ENCODE measurements at places on chromosomes 7 and 10.

GRCh38 chr7:110283056-110283455 is 807.9 kb upstream of the LRRN3 start:
- no peak for DNase-seq

DNA sequence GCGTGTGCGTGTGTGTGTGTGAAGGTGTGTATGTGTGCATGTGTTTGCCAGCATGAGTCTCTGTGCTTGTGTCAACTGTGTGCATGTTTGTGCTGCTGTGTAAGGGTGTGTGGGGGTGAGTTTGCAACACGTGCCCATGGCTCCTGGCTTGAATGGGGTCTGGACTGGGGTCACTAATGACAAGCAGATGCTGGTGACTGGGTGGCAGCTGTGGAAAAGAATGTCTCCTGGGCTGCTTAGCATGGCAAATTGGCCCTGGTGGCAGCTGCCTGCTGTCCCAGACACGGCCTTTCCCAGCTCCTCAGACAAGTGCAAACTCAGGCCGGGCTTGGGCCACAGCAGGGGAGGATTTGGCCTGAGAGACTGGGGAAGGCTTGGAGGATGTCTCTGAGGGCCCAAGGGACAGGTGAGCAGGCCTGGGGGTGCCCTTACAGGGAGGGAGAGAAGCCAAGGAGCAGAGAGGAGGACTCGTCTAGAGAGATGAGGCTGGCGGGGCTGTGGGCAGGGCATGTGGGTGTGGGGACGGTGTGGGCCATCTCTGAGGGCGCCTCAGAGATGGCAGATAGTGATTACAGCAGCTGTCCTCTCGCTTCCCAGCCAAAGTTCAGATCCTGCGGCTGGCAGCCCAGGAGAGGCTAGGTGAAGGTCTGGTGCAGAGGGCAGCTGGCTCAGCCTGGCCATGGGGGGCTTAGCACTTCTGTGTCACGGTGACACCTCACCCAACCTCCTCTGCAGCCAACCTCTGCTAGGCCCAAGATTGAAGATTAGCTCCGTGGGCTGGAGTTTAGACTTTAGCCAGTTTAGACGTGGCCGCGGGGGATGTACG is 1.5 kb downstream of the AQP1 start:
- no peak for DNase-seq

GRCh38 chr7:126716321-126716720 is 536.4 kb downstream of the GRM8 start:
- no peak for DNase-seq

DNA sequence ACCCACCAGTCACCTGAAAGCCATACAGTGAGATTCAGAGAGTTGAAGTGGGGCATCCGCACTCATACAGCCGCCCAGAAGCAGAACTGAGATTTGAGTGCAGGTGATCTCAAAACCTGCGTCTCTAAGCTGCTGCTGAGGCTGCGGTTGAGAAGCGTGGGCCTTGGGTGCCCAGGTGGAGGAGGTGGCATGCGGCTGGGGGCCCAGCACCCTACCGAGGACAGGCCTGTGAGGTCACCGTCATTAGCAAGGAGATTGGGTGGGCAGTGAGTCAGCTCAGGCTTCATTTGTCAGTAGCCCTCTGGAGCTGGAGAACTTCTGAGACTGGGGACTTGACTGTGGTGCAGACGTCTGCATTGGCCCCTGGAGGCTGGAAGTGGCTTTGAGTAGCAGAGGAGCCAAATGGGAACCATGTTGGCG is 29.8 kb downstream of the ZMIZ1 start:
- DNase-seq = no peak

- no peak for DNase-seq
Measured at GRCh38 chr10:49107887-49108267, 7.4 kb downstream of the VSTM4 start.

DNA sequence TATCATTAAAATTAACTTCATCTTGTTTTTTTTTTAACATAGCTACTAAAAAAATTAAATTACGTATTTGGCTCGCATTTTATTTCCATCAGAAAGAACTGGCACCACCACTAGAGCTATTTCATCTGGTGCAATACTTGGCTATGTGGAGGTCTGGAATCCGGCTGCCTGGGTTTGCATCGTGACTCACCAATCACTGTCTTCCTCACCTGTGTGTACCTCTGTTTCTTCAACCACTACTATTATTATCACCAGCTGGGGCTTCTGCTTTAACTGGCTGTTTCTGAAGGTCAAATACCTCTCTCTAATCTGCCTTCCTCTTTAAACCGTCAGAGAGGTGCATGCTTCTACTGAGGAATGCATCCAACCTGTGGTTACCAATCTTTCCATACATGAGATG is 6.5 kb downstream of the WDR91 start:
- no peak for DNase-seq

DNA sequence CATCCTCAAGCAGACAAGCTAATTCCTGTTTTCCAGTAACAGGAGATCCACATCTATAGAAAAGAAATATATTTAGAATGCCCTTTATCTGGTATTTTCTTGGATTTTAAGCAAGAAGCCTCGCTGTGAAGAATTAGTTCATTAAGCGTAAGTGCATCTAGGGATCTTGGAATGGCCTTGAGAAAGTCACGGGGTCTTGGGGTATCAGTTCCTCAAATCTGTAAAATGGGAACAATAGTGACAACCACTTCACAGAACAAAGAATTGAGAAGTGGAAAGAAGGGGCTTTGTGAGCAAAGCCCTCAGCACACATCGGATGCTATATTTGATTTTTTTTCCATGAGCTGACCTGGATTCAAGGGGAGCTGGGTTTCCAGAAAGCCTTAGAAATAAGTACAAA is 32.3 kb upstream of the WDFY4 start:
- no peak for DNase-seq

DNA sequence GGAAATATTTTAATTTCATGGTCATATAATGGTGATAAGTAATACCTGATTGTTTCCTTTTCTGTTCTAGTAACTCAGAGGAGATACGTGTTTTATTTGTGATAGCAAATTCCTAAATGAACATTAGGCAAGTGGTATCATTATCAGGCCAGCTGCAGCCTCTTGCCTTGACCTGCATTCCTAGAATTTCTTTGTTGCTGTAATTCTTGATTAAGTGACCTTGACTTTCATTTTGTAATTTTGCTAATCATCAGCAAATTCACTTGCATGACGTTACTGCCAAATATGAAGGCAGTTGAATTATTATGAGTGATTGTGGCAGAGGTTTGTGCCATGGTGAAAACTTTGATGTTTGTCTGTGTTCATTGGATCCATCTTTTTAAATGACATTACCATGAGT is 5.6 kb upstream of the AS3MT start:
- DNase-seq = no peak

DNA sequence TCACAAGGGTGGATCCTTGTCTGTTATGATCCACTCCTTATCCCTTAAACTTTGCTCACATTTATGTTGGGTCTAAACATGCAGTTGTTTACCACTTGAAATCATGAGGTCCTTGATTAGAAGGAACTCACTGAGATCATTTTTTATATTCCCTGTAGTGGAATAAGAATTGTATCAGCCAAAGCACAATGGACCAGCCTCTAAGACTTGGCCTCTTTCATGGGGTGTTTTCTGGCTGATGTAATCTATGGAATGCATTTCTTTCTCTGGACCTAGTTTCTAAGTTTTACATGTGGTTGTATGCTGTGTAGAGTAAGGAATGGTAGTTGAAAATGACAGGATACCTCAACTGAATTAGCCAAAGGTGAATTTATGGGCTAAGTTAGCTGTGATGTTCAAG is 376.6 kb downstream of the SORCS3 start:
- no peak for DNase-seq

- DNase-seq = no peak
Measured at GRCh38 chr7:47634273-47634672, 52.4 kb upstream of the TNS3 start.

- no peak for DNase-seq
Measured at GRCh38 chr10:33974976-33975478, 640.6 kb upstream of the NRP1 start.

GRCh38 chr7:84372712-84373111 is 178.1 kb upstream of the SEMA3A start:
- peak; percentile 54 for DNase-seq

- no peak for DNase-seq
Measured at GRCh38 chr7:107315716-107316220, 147.0 kb downstream of the HBP1 start.

DNA sequence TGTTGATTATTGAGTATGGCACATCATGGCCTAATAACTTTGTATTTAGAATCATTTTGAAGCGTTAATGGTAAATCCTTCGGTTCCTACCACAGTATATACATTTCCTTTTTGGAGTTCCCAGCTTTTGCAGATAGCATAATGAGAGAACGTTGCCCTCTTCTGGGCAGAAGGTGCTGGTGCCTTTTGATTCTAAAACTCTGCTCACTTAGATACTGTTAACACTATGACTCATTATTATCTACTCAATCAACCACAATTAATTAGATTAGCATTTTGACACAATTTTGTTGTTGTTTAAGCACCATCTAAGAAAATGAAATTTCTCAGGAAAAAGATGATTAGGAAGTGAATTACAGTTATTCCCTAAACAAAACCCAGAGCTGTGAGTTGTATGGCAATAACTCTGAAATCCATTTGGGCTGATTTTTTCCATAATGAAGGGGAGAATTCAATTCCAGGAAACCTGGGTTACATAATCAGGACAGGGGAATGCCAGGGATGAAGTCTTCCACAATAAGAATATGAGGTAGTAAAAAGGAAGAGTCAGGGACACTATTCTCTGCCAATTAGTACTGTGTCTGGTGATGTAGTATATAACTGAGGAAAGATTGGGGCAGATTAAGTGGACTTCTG is 11.5 kb upstream of the DLD start:
- peak; percentile 76 for DNase-seq

DNA sequence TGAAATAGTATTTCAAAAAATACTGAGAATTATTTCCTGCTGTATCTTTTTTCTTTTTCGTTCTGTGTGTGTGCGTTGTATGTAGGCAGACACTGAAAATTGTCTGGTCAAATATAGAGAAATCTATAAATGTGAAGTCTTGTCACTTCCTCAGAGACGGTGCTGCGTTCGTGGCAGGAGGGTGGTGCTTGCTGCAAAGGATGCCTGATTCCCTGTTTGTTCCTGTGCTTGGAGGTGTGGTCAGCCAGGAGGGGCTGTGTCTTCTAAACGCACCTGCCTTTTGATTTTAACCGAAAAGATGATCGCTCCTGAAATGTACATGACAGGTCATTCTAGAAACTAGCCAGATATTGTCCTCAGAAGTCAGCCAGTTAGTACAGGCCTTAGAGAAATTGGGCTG is 32.5 kb upstream of the PRKAR1B start:
- no peak for DNase-seq

DNA sequence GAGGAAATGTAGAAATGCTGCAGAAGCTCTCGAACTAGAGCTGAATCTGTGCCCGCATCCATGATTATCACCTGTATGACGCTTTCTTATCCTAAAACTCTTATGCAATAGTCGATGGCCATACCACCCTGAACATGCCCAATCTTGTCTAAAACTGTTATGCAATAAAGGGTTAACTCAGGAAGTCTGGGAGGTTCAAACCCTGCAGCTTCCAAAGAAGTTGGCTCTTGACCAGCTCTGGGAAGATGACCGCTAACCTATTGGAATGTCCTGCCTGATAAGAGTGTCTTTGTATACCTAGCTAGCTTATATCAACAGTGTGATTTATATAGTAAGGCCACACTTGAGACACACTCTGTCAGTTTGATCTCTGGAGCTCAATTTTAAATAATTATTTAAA is 3.4 kb upstream of the C10orf88 start:
- DNase-seq = peak; percentile 21

DNA sequence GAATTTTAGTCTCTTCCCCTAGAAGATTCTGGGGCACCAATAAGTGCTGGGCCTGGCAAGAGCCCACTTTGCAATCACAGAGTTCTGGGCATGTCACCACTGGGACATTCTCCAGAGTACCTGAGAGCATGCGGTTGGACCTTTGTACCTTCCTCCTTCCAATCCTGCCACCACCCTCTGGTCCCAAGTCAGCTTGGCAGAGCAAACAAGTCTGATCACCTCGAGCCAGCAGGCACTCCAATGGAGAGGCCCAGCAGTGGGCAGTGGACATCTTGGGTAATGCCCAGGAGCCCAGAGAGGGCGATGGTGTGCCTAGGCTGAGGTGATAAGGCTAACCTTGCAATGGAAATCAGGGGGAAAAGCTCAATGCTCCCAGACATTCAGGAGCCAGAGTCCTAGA is 43.4 kb downstream of the SH3PXD2A start:
- DNase-seq = no peak

All from fibroblast of pulmonary artery (primary cell).